ENCODE measurements at places on chromosomes 7 and 10. TPM values are rescaled to one million over a fixed set of nuclear protein-coding genes. Genes with fewer than 3 reads are reported as not detected.

DNA sequence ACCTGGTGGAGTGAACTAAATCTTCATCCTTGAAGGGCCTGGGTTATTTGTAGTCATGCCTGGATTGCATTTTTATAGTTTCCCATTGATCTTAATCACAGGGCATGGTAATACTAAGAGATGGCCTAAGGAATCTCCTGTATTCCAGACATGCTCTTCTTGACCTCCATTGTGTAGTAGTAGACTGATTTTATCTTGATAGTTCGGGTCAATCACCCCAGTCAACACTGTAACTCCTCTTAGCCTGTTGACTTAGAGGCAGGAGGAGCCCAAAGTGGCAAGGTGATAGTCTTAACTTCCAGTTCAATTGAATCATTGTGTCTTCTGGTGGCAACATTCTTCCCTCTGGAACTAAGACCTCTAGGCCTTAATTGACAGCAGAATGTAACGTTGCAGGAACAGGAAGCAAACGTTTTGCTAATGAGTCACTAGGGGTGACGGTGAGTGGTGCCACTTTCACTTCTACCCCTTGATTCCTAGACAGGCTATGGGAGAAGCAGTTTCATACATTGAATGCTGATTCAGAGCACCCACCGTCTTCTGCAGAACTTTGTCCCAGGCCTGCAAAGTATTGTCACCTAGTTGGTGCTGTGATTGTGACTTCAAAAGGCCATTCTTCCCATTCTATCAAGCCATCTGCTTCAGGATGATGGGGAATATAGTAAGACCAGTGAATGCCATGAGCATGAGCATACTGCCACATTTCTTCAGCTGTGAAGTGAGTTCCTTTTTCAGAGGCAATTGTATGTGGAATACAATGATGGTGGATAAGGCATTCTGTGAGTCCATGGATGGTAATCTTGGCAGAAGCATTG is 24.0 kb upstream of the PAPSS2 start:
- DNase-seq = no peak

- no peak for DNase-seq
Observed at GRCh38 chr10:61892961-61893360, 8.5 kb upstream of the ARID5B start.

- no peak for DNase-seq
Observed at GRCh38 chr10:75238182-75239095, 2.7 kb upstream of the COMTD1 start.

- no peak for DNase-seq
Observed at GRCh38 chr7:50389961-50390360, 60.2 kb downstream of the FIGNL1 start.

- no peak for DNase-seq
Observed at GRCh38 chr7:156751319-156751718, 110.7 kb downstream of the RNF32 start.

DNA sequence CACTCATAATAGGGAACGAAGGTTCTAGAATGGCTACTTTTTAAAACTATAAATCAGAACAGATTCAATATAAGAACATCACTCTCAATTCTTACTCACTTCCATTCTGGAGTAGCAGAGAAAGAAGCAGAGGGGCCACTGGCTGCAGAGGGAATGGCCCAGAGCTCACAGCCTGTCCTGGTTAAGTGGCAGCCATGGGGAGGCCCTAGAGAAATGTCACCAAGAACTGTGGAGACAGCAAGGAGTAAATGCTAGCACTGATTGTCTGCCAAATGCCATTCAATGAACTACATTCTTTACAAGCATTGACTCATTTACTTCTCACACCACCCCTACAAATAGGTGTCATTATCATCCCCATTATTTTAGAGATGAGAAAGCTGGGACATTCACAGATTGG is 74.6 kb upstream of the KCNMA1 start:
- no peak for DNase-seq

- no peak for DNase-seq
Observed at GRCh38 chr7:50359995-50360925, 55.7 kb downstream of the IKZF1 start.

DNA sequence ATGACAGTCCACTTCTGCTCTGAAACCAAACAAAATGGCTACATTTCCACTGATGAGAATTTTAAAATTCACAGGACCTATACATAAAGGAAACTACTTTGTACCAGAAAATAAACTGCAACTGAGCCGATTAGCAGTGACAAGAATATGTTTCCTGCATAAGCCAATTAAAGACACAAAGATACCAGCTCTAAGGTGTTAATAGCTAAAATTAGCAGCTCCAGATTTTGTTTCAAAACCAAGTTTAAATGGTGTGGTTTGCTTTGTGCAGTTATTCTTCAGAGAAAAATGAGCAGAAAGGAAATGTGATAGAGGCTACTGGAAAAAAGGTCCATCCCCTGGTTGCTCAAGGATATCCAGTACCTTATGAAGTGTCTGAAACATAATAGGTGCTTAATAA is 123.2 kb downstream of the ANK3 start:
- no peak for DNase-seq

DNA sequence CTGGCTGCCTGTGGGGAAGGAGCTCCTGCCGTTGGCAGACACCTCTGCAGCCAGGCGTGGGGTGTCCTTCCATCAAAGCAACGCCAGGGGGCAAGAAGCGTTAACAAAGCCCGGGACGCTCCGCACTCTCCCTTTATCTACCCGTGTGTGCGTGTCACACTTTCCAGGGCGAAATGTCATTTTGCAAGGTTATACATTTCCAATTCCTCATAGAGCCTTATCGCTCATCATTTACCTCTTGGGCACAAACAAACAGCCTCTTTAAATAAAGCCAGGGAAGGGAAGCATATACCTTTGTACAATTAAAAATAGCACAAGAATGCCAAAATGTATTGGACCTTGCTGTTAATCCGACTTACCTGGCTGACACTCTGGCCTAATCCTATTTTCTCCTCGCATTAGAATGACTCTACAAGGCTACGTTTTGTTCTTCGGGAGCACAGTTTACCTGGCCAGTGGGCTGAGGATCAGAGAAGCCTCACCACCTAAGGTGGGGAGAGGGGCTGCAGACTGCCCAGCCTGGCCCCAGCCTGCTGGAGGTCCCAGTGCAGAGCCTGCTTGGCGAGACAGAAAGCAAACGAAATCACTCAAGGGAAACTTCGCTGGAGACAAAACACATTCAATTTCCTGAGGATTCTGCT is 77.6 kb upstream of the EN2 start:
- peak; percentile 50 for DNase-seq

- DNase-seq = no peak
Observed at GRCh38 chr7:31098642-31099360, 46.7 kb downstream of the ADCYAP1R1 start.

DNA sequence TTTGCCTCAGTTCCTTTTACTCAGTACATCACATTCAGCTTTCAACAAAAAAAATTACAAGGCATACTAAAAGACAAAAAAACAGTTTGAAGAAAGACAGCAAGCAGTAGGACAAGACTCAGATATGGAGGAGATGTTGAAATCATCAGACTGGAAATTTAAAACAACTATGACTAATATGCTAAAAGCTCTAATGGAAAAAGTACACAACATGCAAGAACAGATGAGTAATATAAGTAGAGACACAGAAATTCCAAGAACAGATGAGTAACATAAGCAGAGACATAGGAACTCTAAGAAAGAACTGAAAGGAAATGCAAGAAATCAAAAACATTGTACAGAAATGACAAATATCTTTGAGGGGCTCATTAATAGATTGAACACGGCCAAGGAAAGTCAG is 402.6 kb downstream of the NEBL start:
- DNase-seq = no peak

CCDC7 gene
- 4.4 TPM for polyA plus RNA-seq
